Colonic mucosa (tissue), 4 donors: ENCODE measurements at places on chromosomes 5 and 9.

DNA sequence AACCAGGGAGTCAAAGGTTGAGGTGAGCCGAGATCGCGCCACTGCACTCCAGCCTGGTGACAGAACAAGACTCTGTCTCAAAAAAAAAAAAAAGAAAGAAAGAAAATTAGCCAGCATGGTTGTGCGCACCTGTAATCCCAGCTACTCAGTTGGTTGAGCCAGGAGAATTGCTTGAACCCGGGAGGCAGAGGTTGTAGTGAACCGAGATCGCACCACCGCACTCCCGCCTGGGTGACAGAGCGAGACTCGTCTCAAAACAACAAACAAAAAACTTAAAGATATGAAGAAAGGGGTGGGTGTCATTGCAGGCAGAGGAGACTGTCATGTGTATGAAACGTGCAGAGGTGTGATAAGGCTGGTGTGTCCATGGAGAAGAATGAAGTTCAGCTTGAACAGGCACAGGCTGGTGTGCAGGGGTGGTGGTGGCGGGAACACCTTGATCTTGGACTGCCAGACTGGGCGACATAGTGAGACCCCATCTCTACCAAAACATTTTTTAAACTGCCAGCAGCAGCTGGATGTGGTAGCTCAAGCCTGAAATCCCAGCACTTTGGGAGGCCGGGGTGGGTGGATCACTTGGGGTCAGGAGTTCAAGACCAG, 69.6 kb downstream of the UGCG start:
- no peak overlapping the region for H3K4me3 ChIP-seq
- DNase-seq: no peak
- no peaks in the 10 kb centered on the region for H3K36me3 ChIP-seq

DNA sequence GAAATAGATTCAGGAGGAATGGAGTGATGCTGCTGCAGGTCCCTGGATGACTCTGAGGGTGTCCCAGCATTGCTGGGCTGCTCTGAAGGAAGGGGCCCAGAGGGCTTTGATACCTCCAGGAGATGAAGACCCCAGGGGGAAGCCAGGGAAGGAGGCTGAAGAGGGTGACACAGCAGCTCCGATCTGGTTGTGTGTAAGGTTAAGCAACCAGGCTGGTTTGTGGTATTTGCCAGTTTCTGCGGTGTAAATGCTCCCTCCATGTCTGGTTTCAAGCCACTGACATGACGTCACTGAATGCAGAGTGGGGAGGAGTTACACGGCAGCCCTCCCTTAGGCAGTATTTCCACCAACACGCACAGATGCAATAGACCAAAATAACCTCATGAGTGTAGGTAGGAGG, 40.0 kb upstream of the ORM1 start:
- H3K4me1 ChIP-seq: no peaks in the 10 kb centered on the region
- H3K27me3 ChIP-seq: no peaks in the 10 kb centered on the region
- no peaks in the 10 kb centered on the region for H3K36me3 ChIP-seq
- H3K27ac ChIP-seq: no peak overlapping the region
- DNase-seq: no peak

DNA sequence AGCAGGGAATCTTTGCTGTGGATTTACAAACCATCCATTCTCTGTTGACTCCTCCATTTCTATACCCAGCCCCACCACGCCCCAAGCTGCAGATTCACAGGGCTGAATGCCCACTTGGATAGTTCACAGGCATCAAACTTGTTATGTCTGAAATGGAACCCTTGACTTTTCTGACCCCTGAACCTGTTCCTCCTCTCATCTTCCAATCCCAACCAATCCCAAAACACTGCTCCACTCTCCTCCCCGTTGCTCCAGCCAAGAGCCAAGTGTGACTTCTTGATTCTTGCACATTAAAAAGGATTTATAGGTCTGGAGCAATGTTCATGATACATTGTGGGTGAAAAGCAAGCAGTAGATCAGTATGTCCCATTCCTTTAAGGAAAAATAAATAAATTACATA, 145.6 kb downstream of the DAB2IP start:
- H3K36me3 ChIP-seq: no peaks in the 10 kb centered on the region
- H3K27ac ChIP-seq: no peak overlapping the region
- no peak overlapping the region for H3K4me3 ChIP-seq
- DNase-seq: no peak
- no peaks in the 10 kb centered on the region for H3K4me1 ChIP-seq
- H3K27me3 ChIP-seq: no peaks in the 10 kb centered on the region

- no peaks in the 10 kb centered on the region for H3K4me1 ChIP-seq
- no peak overlapping the region for H3K4me3 ChIP-seq
- peaks cover 11% of the 10 kb centered on the region for H3K36me3 ChIP-seq
- no peak for DNase-seq
- H3K27me3 ChIP-seq: no peaks in the 10 kb centered on the region
Measured at GRCh38 chr5:169592937-169593650, 9.5 kb downstream of the SPDL1 start.

DNA sequence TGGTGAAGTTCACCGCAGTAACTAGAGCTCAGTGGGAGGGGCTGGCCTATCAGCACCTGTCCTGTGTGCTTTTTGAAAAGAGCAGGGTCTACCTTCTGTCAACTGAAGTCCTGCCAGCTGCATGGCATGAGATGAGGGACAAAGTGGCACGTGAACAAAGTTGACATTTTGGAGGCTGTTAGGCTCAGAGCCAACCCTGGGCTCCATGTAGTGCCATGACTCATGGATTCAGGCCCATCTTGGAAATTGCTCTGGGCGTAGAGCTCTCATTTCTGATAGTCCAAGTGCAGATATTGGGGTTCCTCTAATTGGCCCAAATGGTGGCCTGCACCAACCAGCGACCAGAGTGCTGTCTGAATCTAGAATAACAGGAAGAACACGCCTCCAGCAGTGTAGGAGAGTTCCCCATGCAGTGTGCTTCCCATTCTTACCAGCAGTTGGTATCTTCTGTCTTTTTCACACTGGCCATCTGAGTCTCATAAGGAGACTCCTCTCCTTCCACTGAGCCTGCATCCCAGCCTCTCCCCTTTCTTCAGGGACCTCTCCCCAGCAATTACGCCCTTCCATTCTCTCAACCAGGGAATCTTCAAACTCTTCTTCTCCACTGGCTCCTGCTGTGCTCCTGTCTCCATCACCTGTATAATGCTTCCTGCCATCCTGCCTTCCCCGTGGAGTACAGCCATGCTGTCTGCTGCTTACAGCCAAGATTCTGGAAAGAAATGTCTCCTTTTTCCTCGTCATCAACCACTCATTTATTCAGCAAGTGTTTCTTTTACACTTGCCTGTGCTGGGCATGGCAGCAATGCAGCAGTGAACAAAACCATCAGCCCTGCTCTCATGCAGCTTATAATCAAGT, 30.4 kb downstream of the IRF1 start:
- H3K27me3 ChIP-seq: no peaks in the 10 kb centered on the region
- H3K4me1 ChIP-seq: peaks cover 59% of the 10 kb centered on the region
- DNase-seq: no peak
- no peak overlapping the region for H3K4me3 ChIP-seq

GRCh38 chr5:96772111-96772510, 35.6 kb downstream of the ERAP1 start:
- DNase-seq: no peak
- H3K27ac ChIP-seq: no peak overlapping the region
- no peaks in the 10 kb centered on the region for H3K4me1 ChIP-seq
- no peaks in the 10 kb centered on the region for H3K27me3 ChIP-seq

DNA sequence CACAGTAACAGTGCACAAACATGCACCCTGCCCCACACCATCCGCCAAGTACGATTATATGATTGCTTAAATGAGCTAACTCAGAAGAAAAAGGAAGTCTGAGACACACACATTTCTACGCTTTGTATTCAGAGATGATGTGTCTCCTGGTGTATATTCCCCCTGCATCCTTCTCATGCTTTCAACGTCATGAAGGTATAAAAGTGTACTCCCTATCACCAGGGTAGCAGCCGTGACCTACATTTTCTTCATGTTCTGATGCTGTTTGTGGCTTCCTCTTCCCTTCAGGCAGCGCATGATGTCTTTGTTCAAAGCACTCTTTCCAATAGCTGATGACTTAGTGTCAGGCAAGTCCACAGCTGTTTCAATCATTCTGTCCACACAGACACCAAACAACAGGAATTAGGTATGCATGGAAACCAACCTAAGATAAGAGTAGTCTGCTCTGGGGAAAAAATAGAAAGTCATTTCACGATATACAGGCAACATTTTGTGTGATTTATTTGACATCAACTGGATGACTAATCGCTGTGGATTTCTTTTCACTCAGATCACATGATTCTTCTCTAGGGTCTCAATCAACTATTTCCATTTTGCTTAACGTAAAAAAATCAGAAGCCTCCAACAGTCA, 269.4 kb upstream of the PTGER4 start:
- no peak overlapping the region for H3K4me3 ChIP-seq
- DNase-seq: no peak
- peak overlapping the region; percentile 41 for H3K27ac ChIP-seq
- H3K36me3 ChIP-seq: no peaks in the 10 kb centered on the region
- H3K4me1 ChIP-seq: no peaks in the 10 kb centered on the region

GRCh38 chr5:80591352-80591751, 21.3 kb upstream of the ANKRD34B start:
- DNase-seq: no peak
- no peaks in the 10 kb centered on the region for H3K4me1 ChIP-seq
- no peak overlapping the region for H3K4me3 ChIP-seq
- no peaks in the 10 kb centered on the region for H3K36me3 ChIP-seq
- H3K27ac ChIP-seq: no peak overlapping the region

- H3K27ac ChIP-seq: peak overlapping the region; percentile 2
- peak; percentile 28 for DNase-seq
- no peaks in the 10 kb centered on the region for H3K36me3 ChIP-seq
Measured at GRCh38 chr9:81522716-81523551, 166.4 kb downstream of the TLE1 start.

- H3K4me3 ChIP-seq: peak overlapping the region; percentile 100
- no peak overlapping the region for H3K27ac ChIP-seq
- no peaks in the 10 kb centered on the region for H3K27me3 ChIP-seq
- peaks cover 16% of the 10 kb centered on the region for H3K36me3 ChIP-seq
Measured at GRCh38 chr5:179822444-179822990, 1.8 kb downstream of the SQSTM1 start.

DNA sequence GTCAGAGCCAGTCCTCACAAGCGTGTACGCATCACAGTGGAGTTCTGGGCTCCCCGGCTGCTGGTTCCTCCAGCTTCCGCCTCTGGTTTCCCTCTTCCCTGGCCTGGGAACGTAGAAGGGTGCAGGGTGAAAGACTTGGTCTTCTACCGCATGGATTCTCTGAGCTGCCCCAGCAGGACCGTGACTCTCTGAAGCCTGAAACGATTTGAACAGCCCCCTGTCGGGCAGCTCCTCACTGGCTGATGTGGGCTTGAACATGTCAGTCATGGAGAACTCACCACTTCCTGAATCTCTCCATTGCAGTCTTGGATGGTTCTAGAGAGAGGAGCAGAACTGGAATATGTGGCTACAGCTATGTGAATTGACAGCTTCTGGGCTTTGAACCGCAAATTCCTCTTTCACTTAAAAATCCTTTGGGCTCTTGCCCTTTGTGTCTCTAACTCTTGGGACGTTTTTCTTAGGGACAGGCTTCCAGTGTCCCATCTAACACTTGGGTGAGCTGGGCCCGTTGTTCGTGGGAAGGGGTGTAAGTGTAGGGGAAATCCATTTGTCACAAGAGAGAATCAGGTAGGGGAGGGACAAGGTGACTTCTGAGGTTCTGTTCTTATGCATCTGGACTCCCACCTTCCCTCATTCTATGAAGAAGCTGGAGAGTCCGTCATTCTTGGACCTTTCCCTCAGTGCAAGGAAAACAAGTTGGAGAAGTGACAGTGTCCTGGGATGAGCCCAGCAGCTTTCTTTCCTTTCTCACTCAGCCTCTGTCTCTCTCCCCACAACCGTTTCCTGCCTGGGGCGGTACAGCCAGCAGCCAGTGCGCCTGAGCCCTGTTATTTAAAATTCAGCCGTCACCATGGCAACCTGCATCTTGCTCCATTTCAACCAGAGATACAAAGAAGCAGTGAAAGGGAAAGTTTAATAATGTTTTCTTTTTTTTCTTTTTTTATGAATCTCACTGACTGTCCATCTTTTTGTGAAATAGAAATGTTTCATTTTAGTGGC, 84.7 kb downstream of the PTTG1 start:
- H3K4me1 ChIP-seq: no peaks in the 10 kb centered on the region
- H3K27me3 ChIP-seq: no peaks in the 10 kb centered on the region
- no peaks in the 10 kb centered on the region for H3K36me3 ChIP-seq
- DNase-seq: no peak
- no peak overlapping the region for H3K4me3 ChIP-seq

- peak overlapping the region; percentile 98 for H3K27ac ChIP-seq
- H3K36me3 ChIP-seq: no peaks in the 10 kb centered on the region
- H3K4me3 ChIP-seq: peak overlapping the region; percentile 75
- peak; percentile 40 for DNase-seq
Measured at GRCh38 chr5:149550594-149551226, 529 bp downstream of the CSNK1A1 start.

DNA sequence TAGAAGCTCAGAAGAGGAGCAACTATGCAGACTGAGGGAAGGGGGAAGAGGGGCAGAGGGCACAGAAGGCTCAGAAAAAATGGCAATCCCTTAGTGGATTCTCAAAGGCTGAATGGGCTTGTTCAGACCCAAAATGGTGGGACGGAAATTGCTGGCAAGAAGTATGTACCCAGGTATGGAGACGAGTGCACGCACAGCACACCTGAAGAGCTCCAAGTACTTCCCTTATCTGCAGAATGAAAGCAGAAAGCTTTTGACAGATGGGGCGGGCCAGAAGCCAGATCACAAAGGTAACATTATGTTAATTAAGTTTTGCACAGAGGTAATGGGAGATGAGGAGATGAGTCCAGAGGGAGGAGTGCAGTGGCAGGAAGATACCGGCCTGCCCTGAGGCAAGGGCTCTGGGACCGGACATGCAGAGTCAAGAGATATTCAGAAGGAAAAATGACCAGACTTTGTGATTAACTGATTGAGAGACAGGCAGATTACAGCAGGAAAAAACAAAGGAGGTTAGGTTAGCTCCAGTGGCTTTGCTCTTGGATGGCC, 138.1 kb upstream of the PIK3R1 start:
- H3K27ac ChIP-seq: no peak overlapping the region
- no peak for DNase-seq
- H3K4me3 ChIP-seq: no peak overlapping the region
- H3K4me1 ChIP-seq: no peaks in the 10 kb centered on the region

DNA sequence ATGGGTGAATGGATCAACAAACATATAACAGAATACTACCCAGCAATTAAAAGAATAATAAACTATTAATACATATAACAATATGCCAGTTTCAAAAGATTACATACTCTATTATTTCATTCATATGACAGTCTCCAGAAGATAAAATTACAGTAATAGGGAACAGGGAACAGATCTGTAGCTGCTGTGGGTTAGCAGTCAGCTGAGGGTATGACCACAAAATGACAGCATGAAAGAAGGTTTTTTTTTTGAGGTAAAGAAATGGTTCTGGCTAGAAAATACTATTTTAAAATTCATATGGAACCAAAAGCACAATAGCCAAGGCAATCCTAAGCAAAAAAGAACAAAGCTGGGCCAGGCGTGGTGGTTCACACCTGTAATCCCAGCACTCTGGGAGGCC, 73.0 kb upstream of the NR5A1 start:
- H3K36me3 ChIP-seq: no peaks in the 10 kb centered on the region
- H3K27me3 ChIP-seq: no peaks in the 10 kb centered on the region
- no peak overlapping the region for H3K4me3 ChIP-seq
- no peak for DNase-seq
- H3K4me1 ChIP-seq: no peaks in the 10 kb centered on the region

GRCh38 chr5:10934783-10935355, 173.8 kb upstream of the DAP start:
- no peak for DNase-seq
- no peak overlapping the region for H3K4me3 ChIP-seq
- H3K4me1 ChIP-seq: no peaks in the 10 kb centered on the region
- no peaks in the 10 kb centered on the region for H3K36me3 ChIP-seq
